Stimulated activated CD8-positive, alpha-beta memory T cell treated with anti-CD3 and anti-CD28 coated beads, Interleukin-2, amount 100 ng/mL, for 48 hours (primary cell): ENCODE measurements at places on chromosomes 3 and 15.

- no peak for DNase-seq
Measured at GRCh38 chr3:156472150-156472549, 82.8 kb downstream of the SSR3 start.

DNA sequence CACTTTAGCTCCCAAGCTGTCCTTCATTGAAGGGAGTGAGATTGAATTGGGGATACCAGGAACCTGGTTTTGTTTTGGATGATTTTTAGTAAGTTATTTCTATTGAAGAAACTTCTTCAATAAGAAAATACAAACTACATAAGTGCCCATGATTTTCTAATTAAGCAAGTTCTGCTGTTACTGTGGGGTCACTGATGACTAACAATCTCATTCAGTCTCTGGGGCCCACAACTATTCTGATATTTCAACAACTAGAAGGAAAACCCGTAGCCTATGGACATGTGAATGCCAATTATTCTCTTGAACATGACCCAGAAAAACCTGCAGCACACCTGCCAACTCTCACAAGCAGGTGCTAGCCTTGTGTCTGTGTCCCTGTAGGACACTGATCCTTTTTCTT is 184.6 kb downstream of the DCLK3 start:
- DNase-seq = no peak

DNA sequence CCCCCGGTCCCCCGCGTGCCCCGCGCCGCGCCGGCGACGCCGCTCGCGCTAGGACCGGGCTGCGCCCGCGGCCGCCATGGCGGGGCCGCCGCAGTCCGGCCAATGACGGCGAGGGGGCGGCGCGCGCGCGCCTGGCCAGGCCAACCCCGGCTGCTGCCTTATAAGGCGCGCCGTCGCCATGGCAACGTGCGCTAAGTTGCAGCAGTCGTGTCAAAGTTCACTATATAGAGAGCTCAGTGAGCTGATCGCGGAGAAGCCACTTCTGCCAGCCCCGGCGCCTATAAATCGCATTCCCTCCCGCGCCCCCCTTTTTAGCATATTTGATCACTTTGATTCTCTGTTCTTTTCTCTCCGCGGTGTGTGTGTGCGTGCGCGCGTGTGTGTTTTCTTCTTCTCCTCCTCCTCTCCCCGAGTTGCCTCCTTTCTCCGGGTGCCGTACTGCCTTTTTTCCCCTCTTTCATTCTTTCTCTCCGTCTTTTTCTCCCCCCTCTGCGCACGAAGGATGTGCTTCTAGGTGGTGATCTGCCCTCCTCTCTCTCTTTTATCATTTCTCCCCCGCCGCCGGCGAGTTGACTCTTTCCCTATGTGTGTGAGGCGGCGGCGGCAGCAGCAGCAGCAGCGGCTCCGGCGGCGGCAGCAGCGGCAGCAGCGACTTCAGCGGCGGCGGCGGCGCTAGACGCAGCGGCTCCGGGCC is at the start of gene NR2F2:
TSS of gene NR2F2 (plus strand) at position 251 of the 694 bp plus-strand sequence. CDS start 1,406 bp downstream, outside the sequence.
- DNase-seq = no peak

DNA sequence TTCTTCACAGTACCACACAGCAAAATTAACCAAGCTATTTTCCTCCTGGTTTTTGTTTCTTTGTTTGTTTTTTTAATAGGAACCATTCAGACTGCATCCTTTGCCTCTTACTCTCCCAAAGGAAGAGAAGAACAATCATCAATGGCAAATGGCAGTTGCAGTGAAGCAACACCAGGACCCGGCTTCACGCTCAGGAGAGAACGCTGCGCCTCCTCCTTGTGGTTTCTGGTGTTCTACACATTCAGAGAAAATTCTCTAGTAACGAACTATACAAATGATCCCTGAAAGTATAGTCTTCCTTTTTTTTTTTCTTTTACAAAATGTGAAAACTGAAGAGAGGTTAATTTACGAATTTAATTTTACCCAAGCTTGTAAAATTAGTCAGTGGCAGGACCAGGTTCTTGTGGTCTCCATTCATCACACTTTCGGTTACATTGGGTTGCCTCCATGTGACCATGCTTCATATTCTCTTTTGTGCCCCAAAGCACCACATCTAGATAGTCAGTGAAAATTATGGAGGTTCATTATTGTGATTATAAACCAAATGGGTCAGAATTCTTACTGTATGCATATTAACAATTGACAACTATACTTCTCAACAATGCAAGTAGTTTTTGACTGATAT is 10.6 kb upstream of the MINDY2 start:
- no peak for DNase-seq

DNA sequence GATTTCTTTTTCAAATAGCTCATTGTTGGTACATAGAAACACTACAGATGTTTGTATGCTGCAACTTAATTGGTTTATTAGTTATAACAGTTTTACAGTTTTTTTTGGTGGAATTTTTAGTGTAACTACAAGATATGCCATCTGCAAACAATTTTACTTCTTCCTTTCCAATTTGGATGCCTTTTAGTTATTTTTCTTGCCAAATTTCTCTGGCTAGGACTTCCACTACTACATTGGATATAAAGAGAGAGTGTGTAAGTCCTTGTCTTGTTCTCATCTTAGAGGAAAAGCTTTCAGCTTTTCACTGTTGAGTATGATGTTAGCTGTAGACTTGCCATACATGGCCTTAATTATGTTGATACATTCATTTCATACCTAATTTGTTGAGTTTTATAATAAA is 143.6 kb upstream of the EOMES start:
- no peak for DNase-seq

- no peak for DNase-seq
Measured at GRCh38 chr3:29721789-29722188, 440.9 kb downstream of the RBMS3 start.

GRCh38 chr15:77599899-77600298 is 32.8 kb downstream of the LINGO1 start:
- DNase-seq = no peak

DNA sequence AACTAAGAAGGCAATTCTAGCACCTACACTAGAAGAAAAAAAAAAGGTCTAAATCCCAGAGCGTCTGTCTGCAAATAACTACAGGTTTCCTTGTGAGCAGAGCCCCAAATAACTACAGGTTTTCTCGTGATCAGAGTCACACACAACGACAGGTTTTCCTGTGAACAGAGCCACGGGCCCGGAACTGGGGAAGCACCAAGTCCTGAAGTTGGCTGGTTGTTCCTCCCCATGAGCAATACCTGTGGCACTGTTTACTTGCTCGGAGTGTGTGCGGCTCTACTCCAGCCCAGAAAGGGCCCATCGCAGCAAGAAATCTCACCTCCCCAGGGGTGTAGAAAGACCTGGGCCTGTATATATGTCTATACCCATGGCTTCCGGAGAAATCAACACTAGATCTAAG is 644 bp upstream of the MASP1 start:
- DNase-seq = no peak

GRCh38 chr3:162029736-162030135 is 533.1 kb downstream of the OTOL1 start:
- DNase-seq = no peak

DNA sequence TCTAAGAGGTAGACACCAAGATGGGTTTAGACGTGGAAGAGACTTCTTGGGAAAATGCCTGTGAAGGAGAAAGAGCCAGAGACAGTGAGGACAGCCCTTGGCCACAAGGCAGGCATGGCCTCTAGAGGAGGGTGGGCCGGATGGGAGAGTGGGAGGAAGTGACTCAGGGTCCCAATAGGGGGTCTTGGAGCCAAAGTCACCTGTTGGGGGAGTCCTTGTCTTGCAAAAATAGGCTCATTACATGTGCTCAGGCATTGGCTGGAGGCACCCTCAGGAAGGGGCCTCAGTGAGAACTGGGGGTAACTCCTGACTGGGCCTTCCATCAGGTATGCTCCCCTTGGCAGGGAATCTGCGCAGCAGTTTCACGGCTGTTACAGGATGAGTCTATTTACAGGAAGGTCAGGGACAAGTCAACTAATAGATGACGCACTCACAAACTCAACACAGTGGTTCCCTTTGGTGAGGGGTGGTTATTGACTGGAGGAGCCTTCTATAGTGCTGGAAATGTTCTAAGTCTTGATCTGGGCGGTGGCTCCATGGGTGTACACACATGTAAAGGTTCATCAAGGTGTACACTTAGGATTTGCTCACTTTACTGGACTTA is 259.6 kb downstream of the XXYLT1 start:
- no peak for DNase-seq

DNA sequence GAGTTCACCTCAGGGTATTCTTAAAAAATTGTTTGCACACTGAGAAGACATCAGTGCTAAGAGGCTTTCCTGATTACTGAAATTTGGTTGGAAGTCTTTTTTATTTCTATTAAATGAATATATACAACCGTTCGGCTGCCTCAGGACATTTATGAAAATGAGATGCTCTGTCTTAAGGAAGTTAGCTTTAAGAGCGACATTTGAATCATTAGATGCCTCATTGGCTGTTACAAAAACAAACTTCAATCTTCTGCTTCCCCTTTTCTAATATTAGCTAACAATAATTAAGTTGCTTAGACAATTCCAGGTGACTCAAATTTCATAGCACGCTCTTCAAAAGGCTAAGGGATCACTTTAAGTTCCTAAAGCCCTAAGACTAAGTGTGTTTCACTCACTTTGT is 673.7 kb downstream of the FHIT start:
- DNase-seq = no peak

DNA sequence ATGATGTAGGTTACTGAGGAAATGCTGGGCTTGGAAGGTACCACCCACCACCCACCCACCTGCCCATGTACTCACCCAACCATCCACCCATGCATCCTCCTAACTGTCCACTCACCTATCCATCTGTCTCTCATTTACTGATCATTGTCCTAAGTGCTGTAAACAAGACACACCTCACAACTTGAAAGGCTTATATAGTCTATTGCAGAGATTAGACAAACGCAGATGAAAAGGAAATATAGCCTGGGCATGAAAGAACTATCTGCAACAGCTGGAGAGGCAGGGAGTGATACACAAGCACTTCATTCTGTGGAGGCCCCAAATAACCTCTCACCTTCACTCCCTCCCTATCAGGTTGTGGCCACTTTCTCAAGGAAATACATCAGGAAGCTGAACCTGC is 54.0 kb downstream of the DAPK2 start:
- DNase-seq = no peak

DNA sequence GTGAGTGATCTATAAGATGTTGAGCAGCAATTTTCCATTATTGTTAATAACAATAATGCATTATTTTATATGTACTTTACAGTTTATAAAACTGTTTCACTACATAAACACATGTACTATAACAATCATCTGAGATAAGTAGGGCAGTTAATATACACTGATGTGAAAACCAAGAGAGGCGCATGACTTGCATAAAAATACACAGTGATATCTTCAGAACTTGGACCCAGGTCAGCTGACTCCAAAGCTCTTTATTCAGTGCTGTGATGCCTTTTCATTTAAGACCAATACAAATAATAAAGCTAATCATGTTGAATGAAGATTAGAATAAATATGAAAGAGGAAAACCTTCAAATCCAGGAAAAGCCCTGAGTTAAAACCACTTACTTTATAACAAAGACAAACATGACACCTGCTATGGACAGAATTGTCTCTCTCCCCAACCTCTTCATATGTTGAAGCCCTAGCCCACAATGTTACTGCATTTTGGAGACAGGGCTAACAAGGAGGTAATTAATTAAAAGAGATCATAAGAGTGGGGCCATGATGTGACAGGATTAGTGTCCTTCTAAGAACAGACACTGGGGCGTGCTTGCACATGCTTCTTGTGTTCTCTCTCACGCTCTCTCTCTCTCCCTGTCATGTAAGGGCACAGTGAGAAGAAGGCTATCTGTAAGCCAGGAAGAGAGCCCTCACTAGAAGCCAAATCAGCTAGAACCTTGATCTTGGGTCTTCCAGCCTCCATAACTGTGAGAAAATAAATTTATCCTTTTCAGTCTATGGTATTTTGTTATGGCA is 55.8 kb upstream of the TSPAN3 start:
- no peak for DNase-seq

- DNase-seq = no peak
Measured at GRCh38 chr3:52005571-52005986, 9.9 kb upstream of the RPL29 start.

DNA sequence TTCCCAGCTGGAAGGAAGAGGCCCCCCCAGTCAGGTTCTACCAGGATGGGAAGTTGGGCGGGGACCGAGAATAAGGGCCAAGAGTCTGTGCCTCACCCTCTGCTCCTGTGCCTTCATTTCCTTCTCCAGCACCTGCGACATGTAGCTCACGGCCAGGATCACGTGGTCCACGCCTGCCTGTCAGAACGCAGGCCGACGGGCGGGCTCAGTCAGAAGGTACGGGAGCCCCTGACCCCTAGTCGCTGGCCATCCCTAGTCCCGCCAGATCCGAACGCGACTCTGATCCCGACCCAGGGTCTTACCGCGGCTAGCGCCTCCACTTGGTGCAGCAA is 489 bp downstream of the GMPPB start:
- peak; percentile 37 for DNase-seq

- no peak for DNase-seq
Measured at GRCh38 chr3:23810343-23811184, 4.8 kb downstream of the UBE2E1 start.

- no peak for DNase-seq
Measured at GRCh38 chr3:133850034-133850433, 44.4 kb downstream of the SRPRB start.
